ENCODE measurements at places on chromosomes 4 and X. TPM values are rescaled to one million over a fixed set of nuclear protein-coding genes. Genes with fewer than 3 reads are reported as not detected.

PPARGC1A gene
- 8.0 TPM for total RNA-seq

CXCL8 gene
- 1.3 TPM for total RNA-seq

RASGEF1B gene
- total RNA-seq: 6.6 TPM

ARMCX2 gene
- 148 TPM for total RNA-seq

MAGEE2 gene
- total RNA-seq: 0.28 TPM

GPR173 gene
- total RNA-seq: 0.61 TPM

ITM2A gene
- 13.8 TPM for total RNA-seq

ZAR1 gene
- not detected for total RNA-seq

UGT2A1 gene
- not detected for total RNA-seq

AKAP17A gene
- 50.0 TPM for total RNA-seq

XAGE1B gene
- not detected for total RNA-seq

UGT2B11 gene
- not detected for total RNA-seq

TRAPPC11 gene
- total RNA-seq: 34.9 TPM

UNC5C gene
- total RNA-seq: 16.1 TPM
